ENCODE measurements at places on chromosomes 2 and 18.

- no peak for DNase-seq
Measured at GRCh38 chr2:176189681-176190641, 1.5 kb downstream of the HOXD1 start.

DNA sequence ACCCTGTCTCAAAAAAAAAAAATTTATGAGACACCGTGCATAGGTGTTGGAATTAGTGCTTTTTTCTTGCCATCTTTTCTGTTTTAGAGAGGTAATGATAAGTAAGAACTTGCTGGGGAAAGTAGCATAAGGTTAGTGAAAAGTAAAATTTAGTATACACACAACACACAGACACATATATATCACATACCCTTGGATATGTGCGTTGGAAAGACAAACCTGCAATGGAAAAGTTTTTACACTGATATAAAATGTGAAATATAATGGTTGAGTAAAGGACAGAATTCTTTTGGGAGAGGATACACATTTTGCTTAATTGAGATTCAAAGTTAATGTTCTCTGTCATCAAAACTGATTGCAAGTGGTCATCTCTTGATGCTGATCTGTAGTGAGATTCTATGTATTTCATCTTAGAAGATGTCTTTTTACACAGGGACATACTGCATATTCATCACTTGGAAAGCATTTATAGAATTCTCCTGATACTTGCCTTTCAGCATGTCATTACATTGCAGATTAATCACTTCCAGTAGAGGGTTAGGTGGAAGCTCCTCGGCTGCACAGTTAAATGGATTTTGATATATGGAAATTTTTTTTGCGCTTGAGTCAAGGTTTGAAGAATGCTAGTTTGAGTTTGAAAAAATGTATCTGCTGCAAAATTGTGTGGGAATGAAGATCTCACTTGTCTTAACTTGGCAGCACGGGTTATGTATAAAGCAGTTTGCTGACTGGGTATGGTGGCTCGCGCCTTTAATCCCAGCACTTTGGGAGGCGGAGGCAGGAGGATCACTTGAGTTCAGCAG, 13.5 kb downstream of the PPP1CB start:
- DNase-seq, result no peak

- no peak for DNase-seq
Measured at GRCh38 chr2:76641506-76641905, 880.7 kb downstream of the LRRTM4 start.

DNA sequence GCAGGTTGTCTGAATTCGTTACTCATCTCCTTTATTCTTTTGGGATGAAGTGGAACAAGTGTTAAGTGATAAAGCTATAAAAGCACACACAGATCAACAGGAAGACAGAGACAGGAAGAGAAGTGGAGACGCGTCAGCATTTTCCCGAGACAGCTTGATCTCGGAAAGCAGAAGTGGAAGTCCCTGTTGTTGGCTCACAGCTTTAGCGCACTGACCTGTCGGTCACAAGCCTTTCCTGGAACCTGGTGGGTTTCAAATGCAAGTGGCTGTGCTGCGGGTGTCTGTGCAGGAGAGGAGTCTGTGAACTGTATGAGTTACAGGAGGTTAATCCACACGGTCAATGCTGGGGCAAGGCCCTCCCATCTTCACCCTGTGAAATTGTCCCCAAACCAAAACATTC, 116.6 kb upstream of the PELI1 start:
- no peak for DNase-seq

GRCh38 chr18:67043276-67043675, 439.4 kb upstream of the CDH19 start:
- no peak for DNase-seq

- DNase-seq, result no peak
Measured at GRCh38 chr2:179555691-179556283, 291.2 kb upstream of the SESTD1 start.

GRCh38 chr18:42588786-42589185, 526.7 kb downstream of the RIT2 start:
- DNase-seq, result no peak

DNA sequence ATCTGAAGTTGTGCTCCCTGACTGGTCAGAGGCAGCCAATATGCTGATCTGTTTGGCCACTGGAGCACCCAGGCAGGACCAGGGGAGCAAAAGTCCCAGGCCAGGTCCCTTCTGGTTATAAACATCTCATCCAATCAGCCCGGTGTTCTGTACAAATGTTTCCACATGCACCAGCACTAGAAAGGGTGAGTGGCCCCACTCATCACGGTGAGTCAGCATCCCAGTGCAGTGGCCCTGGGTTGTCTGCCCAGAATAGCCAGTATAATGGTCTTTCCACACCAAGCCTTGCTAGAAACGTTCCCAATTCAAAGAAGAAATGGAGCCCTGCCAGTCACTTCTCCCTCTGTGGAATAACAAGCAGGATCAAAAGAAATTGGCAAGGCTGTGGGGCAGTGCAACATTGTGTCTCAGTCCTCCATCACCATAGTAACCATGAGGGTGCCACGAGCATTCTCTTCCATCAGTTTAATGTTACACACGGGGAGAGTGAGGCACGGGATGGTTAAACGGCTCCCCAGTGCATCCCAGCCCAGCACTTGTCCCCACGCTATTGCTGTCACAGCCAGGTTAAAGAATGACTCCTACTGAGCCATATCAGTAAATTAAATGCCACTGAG, 174.9 kb downstream of the SEPTIN10 start:
- DNase-seq, result no peak

- no peak for DNase-seq
Measured at GRCh38 chr18:77119851-77120491, 12.6 kb downstream of the MBP start.

Measured in NCI-H2081 (cell line).